ENCODE measurements at places on chromosomes 5 and 9.

DNA sequence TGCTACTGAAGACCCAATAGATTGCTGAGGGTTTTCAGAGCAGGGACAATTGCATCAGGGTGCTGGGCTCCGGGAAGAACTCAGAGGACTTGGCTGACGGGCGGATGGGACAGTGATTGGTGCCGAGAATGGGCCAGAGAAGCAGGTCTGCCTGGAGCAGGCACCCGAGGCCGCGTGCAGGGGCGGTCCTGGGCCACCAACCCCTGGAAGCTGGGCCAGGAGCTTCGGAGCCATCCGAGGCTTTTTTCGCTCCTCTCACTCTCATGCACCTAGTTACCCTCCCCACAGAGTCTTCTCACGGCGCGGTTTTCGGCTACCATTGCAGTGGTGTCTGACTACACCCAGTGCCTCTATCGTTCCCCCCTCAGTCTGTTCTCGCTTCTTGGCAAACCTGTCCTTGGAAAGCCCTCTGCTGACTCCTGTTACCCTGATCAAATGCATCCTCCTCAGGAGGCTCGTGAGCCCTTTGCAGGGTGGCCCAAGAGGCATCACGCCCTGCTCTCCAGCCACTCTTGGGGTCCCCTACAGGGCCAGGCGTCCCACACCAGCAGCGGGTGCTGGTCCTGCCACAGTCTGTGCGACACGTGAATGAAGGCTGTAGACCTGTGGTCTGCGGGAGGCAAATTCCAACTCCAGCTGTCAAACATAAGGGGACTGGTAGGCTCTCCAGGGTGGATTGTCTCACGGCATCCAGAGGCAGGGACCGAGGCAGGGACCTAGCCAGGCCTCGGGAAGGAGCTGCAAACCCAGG, 1.2 kb upstream of the CLPTM1L start:
- no peak for DNase-seq

DNA sequence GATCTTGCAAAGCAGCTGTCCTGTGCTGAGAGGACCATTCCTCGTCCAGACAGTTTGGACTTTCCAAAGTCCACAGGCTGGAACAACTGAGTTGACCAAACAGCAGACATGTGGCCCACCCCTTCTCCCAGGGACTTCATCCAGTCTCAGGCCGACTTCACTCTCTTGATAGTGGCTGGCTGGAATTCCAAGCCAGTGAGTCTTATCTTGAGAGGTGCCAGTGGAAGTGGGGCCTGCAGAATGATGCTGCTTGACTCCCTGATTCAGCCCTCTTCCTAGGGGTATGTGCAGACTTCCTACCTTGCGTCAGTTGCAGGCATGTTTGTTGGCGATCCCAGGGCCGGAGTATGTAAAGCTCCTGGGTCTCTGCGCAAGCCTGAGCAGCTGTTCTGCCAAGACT, 131.4 kb upstream of the TSLP start:
- no peak for DNase-seq

DNA sequence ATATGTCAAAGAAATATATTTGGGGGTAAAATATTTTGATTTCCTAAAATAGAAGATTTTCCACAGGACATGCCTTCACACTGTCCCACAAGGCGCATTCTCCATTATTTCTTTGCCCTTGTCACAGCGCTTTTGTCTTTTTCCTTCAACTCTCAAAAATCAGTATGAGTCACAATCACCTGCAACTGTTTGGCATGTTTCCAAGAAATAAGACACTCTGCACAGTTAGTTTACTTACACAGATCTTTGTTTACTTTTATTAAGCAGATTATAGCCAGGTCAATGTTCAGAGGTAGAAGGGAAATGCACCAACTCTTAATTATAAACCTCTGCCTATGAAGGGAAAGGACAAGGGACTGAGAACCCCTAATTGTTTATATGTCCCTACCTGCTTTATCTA, 9.5 kb downstream of the CEMIP2 start:
- no peak for DNase-seq

GRCh38 chr9:136900988-136901515, 14.7 kb downstream of the TRAF2 start:
- no peak for DNase-seq

DNA sequence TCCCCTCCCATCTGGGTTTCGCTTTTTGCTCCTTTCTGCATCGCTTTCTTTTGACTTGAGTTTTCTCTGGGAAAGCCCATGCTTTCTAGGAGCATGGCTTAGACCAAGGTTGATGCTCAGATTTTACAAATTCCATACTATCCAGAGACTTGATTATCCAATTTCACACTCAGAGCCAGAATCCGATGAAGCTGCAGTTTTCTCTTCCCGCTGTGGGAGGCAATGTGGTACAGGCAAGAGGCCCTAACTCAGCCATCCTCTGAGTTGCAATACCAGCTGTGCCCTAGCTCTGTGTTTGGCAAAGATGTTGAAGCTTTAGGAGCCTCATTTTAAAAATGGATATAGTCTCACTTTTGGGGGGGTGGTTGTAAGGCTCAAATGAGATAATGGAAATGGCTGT, 85.1 kb downstream of the BRINP1 start:
- DNase-seq, result no peak

- no peak for DNase-seq
These were observed 9.8 kb upstream of the GLE1 start for GRCh38 chr9:128494746-128495129.

DNA sequence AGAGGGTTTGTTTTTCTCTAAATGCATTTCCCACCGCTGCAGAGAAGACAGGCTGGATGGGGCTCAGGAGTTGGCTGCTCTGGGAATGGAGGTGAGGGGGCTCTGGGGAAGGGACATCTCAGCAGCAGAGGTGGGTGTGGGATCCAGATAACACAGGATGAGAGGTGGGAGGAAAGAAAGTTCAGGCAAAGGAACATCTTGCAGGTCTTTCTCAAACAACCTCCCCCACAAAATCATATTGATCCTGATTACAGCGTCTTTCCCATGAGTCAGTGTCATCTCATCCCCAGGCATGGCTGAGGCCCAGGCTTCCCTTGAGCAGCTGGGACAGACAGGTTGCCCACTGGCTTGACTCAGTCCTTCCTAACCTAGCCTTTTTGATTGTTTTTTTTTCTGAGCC, 11.3 kb upstream of the ACSL6 start:
- no peak for DNase-seq

- DNase-seq, result no peak
These were observed 60.9 kb downstream of the CXXC5 start for GRCh38 chr5:139708877-139709581.

DNA sequence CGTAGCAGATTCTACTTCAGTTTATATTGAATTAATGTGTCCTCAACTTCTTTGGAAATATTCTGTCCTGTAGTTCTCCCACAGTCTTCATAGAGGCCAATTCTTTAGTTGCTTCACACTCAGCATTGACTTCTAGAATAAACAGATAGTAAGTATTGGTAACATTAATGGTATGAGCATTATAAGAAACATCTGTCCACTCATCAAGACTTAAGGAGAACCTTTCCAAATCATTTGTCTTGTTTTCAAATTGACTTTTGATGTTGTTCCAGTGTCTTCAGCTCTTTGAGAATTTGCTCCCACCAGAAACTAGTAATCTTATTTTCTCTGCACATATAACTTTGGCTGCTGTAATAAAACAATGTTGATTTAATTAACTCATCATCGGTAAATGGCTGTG, 18.3 kb downstream of the RANBP17 start:
- DNase-seq, result no peak

GRCh38 chr5:125160787-125161502, 414.5 kb upstream of the ZNF608 start:
- no peak for DNase-seq

- DNase-seq, result no peak
These were observed 325.2 kb upstream of the POU5F2 start for GRCh38 chr5:94066437-94067207.

DNA sequence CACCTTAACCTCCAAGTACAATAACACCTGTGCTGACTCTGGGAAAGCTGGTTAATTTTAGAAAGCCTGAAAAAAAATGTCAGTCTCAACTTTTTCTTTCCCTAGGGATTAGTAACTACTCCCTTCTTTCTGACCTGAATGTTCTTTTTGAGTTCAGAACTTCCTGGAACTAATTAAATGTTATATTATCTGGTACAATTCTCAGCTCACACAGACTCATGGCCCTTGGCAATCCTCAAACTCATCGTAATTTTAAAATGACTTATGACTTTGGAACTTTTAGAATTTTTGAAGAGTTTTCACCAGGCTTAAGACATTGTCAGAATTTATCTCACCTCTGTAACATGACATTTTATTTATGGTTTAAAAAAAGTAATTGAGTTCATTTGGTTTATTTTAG, 315.0 kb downstream of the FER start:
- DNase-seq, result no peak

DNA sequence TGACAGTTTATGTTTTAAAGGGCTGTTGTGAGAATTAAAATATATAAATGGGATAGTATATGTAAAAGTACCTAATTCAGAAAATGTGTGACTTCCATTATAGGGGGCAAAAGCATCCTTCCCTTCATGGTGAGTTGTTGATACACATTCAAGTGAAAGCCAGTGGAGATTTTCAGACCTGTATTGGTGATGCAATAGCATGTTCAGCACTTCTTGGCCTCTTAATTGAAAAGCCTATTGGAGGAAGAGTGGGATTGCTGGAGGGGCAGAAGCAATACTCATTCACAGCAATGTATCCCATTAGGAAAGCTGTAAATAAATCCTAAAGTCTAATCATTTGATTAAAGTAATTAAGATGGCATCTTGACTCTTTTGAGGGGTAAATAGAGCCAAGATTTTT, 17.4 kb downstream of the TRIM32 start:
- DNase-seq, result no peak

DNA sequence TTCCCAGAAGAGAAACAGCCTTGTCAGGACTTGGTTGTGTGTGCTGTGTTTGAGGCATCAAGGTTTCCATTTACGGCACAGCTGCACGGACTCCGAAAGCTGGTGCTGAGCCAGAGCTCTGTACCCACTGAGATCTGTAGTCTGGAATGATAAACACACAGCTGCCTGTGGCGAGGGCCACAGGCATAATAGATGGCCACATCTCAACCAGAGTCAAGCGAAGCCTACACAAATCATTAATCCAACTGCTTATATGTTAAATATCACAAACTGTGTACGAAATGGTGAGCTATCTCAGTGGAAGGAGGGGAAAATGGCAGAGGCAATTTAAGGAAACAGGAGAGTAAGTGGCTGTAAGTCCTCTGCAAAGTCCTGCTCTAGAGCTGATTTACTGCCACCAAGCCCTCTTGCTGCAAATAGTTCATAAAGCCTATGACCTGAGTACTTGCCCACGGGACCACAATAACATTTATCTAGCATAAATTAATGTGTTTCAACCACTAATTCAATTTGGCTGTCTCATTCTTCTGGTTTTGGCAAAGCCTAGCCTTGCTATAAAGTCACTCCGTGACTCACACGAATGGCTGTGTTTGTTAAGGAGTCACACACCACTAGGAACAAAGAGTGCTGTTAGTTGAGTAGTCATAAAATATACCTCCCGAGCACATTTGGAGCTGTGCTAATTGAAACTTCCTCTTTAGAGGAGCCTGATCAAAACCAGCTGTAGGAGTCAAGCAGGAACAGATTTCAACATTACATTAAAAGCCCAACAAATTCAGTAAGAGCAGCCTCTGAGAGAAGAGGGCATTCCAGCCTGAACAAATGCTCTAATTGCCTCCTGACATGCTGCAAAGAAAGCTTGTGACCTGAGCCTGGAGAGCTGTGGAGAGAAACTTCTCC, 738.6 kb upstream of the ZNF608 start:
- no peak for DNase-seq

DNA sequence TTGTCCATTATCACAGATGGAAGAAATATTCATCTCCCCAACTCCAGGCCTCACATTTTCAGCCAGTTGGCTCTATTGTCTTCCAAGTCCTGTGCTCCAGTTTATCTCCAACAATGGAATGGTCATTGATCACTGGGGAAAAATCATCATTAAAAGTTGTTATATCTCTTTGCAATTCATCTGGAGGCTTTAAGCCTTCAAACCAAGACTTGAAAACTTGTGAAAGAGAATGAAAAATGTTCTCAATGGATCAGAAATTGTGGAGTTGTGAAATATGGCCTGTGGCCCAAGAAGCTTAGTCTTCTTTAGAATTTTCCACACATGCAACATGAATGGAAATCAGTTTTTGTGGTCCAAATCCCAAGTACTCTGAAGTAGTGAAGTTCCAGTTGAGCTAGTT, 569.6 kb downstream of the EBF1 start:
- no peak for DNase-seq

- DNase-seq, result no peak
These were observed 8.2 kb downstream of the UNC5A start for GRCh38 chr5:176818391-176819098.

- no peak for DNase-seq
These were observed 308.2 kb downstream of the ACTL7B start for GRCh38 chr9:108547411-108548135.

DNA sequence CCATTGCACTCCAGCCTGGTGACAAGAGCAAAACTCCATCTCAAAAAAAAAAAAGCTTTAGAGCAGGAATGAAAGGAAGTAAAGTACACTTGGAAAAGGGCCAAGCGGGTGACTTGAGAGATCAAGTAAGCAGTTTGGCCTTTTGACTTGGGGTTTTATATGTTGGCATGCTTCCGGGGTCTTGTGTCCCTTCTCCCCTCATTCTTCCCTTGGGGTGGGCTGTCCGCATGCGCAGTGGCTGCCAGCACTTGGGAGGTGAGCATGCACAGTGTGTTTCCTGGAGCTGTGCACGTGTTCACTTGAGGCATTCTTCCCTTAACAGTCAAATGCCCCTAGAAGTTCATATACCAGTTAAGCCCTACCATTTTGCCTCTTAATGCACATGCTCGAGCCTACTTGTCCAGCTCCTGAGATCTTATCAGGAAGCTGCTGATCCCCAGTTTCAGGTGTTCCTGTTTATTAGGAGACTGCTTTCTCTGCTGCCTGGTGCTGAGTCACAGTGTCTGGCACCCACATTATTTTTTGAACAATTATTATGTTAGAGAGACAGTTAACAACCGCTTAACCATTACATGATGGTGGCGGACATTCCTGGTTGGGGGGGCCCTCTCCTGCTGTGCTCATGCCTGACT, 32.6 kb upstream of the PRRC2B start:
- peak; percentile 22 for DNase-seq

DNA sequence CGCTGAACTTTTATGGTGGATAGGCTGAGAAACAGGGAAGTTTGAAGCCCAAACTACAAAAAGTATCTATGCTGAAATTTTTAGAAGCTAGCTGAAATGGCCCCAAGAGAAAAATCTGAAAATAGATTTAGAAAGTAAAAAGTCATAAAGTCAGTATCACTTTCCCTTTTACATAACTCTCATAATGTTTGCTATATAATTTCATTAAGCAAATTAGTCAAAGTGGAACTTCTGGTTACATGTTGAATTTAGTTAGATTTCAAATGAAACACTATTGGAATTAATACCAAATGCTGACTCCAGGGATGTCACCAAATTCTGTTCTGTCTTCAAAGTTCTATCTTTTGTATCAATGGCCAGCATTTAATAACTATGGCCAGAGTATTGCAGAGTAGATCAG, 126.9 kb downstream of the TTC39B start:
- DNase-seq, result no peak

All from stimulated activated CD4-positive, alpha-beta T cell treated with anti-CD3 and anti-CD28 coated beads, Interleukin-15, amount 100 ng/mL, for 1 hour (primary cell).